ENCODE measurements at places on chromosomes 11 and 22.

DNA sequence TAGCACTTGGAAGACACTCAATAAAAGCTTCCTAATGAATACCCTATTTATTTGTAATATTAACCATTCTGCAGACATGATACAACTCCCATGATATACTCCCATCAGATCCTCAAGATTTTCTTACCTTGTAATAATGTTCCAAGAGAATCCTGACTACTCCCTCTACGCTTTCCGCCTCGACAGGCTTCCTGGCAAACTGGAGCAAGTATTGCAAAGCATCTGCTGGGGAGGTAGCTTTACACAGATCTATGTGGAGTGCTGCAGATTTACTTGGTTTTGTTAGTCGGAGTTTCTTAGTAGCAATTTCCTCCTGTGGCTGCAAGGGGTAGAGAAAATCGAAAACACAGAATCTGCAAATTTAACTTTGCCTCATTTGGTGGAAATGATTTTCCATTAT is 3.5 kb downstream of the INTS4 start:
- no peak for DNase-seq

DNA sequence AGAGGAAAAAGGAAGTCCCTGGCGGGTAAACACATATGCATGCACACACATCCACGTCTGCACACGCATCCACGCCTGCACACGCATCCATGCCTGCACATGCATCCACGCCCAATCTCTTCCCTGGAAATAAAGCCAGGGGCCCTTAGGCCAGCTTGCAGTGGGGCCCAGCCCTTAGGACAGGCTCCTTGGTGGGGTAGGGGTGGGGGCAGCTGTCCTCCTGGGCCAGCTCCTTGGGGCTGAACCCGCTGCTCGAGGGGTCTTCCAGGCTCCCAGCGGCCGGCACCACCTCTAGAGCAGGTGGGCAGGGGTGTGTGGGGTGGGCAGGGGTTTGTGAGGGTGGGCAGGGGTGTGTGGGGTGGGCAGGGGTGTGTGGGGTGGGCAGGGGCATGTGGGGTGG is 1.9 kb downstream of the C11orf21 start:
- DNase-seq = peak; percentile 14

- no peak for DNase-seq
Observed at GRCh38 chr11:10023212-10023611, 270.8 kb downstream of the SBF2 start.

GRCh38 chr11:46890665-46891064 is 27.7 kb downstream of the LRP4 start:
- no peak for DNase-seq

DNA sequence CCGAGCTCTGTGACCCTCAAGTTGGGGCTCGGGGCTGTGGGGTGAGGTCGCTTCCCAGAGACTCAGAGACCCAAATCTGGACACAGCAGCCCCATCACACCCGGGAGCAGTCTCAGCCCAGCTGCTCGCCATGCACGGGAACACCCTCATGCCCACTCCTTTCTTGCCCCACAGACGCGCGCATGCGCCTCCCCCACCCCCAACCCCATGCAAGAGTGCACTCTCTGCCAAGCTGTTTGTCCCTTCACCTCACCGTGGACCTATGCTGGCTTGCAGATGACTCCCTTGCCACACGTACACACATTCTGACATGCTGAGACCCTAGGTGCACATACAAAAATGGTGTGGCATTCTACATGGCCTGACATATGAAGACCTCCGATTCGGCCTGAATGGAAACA is 478 bp upstream of the CD248 start:
- peak; percentile 66 for DNase-seq

DNA sequence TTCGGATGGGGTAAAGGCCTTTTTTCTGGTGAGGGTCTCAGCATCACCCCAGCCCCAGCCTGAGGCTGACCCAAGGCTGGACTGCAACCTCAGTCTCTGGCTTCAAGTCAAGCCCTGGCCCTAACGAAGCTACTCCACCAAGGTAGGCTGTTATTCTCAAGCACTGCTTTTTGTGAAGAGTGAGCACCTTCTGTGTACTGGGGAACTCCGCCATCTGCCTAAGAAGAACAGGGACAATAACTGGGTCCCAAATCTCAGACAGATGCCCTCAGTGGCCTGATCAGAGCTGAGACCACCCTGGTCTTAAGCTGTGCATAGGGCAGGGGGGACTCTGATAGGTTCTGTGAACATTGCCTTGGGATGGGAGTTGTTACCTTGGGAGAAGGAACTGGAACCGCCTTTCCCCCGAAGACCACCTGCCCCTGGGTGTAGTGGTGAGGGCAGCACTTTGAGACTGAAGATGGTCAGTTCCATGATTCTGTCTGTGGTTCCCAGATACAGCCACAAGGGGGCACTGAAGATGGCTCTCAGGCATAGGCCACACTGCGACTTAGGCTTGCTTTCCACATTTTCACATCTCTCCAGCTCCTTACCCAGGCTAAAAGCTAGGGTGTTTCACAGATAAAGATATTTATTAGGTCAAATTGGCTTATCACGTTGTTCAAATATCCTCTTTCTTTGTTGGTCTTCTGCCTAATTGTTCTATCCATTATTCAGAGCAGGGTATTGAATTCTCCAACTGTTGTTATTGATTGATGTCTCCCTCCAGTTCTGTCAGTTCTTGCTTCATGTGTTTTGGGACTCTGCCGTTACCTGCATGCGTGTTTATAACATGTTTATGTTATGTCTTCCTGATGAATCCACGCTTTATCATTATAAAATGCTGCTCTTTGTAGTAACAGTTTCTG is 11.8 kb upstream of the UVRAG start:
- DNase-seq = peak; percentile 61
